K562 (cell line): ENCODE measurements at places on chromosomes 2 and 18.

DNA sequence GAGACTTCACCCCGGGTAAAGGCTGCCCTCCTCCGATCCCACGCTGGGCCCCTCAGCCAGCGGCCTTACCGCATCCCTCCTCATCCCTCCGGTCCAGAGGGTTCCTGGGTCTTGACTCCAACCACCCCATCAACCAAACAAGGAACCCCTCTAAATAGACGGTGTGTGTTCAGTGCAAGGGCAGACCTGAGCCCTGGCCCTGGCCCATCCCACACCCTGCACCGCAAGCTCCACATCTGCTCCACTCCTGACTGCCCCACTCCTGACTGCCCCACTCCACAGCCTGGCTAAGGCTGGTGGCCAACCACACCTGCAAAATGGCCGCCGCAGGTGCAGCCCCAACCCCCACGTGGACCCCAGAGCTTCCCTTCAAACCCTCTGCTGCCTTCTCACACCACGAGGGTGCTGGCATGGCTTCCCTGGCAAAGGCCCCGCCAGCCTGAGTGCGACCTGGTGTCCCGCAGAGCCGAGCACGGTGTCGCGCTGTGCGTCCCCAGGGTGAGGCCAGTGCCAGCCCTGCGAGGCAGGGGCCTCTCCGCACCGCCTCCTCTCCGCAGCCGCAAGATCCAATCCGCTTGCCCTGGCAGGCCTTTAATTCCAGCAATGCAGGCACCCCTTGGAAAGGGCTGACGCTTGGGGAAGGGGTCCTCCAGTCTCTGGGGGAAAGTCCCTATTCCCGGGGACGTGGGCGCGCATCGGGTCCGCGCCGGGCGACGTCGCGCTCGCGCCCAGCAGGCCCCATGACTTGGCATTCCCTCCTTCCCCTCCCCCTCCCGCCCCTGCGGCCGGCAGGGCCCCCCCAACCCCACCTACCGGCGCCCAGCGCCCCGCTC, 1.5 kb downstream of the KIF1A start:
- DNase-seq = no peak

GRCh38 chr18:62564044-62564443, 41.2 kb downstream of the ZCCHC2 start:
- no peak for DNase-seq

GRCh38 chr2:217151509-217152206, 291.8 kb upstream of the TNP1 start:
- no peak for DNase-seq

- no peak for DNase-seq
Measured at GRCh38 chr2:235570256-235570655, 76.4 kb downstream of the AGAP1 start.

DNA sequence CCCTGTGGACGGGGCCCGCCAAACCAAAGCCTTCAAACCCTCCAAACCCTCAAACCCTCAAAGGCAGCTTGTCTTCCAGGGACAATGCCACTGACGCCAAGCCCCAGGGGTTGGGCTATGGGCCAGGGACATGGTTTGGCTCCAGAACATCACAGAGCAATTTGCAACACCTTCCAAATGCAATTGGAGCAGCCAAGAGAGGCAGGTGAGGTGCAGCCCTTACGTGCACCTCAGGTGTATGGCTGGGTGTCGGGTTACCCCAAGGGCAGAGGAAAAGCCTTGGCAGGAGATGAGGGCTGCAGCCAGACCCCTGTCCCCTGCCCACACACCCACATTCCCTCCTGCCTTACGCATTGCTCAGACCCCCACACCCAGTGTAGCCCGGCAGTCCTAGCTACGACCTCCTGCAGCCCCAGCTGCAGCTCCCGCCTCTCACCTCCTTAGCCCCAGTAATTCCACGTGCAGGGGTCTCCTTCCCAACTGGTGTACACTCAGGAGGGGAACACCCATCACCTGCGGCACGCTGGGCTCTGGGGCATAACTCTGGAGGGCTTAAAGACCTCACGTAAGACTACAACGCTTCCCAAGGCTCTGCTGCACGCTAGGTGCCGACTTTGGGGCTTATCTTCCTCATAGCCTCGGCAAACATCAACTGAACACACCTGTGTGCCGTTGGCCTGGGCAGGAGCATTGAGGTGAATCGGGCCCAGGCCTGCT, 88.7 kb downstream of the TFCP2L1 start:
- no peak for DNase-seq
